ENCODE measurements at places on chromosomes 6 and 20.
A peak's percentile ranks its signal among the peaks of the same experiment; 100 is the strongest.

GRCh38 chr6:111211411-111212030 is 124.2 kb downstream of the SLC16A10 start:
- DNase-seq, result no peak

- no peak for DNase-seq
Measured at GRCh38 chr6:71168233-71168765, 120.3 kb upstream of the OGFRL1 start.

GRCh38 chr6:15875797-15876196 is 213.0 kb upstream of the DTNBP1 start:
- DNase-seq, result no peak

DNA sequence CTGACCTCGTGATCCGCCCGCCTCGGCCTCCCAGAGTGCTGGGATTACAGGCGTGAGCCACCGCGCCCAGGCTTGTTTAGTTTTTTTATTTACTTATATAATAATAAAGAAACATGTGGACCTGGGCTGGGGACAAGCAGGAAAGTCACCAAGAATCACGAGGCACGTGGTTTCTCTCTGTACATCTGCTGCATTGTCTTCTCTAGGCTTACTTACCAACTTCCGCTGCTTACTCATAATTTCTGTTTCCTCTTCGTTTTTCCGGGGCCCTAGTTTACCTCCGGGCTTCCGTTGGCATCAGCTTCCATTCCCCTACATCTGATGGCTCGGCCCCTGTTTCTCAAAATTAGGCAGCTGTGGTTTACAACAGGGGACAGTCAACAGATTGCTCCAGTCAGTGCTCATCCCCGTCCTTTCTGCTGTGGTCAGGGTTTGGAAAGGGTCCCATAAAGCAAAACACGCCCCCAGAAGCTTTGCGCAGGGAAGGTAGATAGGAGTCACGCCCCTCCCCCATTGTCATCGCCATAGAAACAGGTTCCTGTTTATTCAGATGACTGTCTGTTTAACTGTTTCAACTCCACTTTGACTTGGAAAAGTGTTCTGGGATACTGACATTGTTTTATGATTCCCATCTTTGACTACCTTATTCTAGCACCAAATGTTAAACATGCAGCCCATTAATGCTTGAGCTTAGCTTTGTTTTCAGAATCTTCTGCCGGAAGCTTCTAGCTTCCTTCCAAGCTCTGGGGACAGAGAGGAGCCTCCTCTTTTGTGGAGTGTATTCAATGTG is 31.9 kb upstream of the TXLNB start:
- DNase-seq, result peak; percentile 43

DNA sequence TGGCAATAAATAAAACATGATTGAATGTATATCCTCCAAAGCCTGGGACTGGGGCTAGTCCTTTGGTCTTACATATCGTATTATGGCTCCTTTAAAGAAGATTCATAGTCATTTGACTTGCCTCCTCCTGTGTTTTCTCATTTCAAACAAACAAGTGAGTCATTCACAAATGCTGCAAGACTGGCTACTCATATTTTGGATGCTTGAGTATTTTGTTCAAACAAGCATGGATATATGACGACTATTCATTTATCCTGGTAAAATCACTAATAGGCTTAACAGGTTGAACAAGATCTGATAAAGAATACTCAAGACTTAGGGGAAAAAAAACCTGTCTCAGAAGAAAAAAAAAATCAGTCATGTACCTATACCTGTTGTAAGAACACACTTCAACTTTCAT is 111.1 kb upstream of the CCDC28A start:
- no peak for DNase-seq

- no peak for DNase-seq
Measured at GRCh38 chr6:135289816-135290215, 108.7 kb downstream of the MYB start.

DNA sequence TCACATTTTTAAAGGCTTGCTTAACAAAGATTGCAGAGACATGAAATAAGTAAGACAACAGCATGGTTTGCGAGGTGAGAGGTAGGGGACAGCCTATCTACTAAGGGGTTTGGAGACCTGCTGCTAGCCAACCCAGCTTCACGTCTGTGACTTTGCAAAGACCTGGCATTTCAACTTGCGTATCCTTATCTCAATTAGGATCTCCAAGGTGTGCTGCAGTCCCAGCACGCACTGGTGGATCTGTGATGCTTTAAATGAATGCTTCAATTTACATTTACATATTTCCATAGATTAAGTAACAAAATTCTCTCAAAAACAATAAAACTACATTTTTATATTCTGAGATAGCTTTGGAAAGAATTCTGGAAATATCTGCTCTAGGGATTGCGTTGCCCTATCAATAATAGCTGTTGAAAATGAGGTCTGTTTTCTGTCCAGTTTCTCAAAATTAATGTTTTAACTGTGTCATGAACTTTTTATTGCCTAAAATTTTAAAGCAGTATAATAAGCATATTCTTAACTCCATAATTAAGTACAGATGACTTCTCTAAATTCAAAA is 124.4 kb upstream of the EDN1 start:
- no peak for DNase-seq

DNA sequence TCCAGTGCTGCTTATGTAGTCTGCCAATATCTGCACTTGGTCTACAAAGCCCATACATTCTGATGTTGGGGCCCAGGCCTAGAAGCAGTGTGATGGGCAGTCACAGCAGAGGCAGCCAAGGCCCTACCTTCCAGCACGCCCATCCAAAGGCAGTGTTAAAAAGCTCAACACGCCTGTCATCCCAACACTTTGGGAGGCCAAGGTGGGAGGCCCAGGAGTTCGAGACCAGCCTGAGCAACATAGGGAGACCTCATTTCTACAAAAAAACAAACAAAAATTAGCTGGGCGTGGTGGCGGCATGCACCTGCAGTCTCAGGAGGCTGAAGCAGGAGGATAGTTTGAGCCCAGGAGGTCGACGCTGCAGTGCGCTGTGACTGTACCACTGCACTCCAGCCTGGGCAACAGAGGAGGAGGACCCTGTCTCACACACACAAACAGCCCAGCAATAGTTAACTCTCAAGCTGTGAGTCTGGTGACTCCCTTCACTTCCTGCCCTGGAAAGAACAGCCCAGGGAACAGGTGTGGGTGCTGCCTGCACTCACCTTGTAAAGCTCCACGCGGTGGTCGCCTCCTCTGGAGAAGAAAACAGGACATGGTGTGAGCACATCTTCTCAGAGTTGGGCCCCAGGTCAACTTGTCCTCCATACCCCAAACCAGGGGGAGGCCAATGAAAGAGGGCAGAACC is 68.8 kb downstream of the PYGB start:
- no peak for DNase-seq

- no peak for DNase-seq
Measured at GRCh38 chr20:4728120-4728760, 6.5 kb downstream of the PRND start.

DNA sequence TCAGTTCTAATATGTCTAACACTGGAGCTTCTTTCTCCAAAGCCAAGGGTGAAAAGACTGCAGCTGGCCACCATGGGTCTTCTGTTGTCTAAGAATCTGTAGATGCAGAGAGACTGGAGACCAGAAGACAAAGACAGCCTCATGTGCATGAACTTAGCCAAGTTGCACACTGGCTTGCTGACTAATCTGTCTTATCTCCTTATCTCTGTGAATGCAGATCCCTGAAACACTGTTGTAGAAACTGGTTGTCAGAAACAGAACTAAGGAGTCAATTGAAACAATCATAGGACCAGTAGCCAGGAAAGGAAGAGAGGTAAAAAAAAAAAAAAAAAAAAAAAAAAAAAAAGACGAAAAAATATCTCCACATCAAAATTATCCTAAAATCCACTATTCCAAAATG is 109.7 kb downstream of the BFSP1 start:
- no peak for DNase-seq

DNA sequence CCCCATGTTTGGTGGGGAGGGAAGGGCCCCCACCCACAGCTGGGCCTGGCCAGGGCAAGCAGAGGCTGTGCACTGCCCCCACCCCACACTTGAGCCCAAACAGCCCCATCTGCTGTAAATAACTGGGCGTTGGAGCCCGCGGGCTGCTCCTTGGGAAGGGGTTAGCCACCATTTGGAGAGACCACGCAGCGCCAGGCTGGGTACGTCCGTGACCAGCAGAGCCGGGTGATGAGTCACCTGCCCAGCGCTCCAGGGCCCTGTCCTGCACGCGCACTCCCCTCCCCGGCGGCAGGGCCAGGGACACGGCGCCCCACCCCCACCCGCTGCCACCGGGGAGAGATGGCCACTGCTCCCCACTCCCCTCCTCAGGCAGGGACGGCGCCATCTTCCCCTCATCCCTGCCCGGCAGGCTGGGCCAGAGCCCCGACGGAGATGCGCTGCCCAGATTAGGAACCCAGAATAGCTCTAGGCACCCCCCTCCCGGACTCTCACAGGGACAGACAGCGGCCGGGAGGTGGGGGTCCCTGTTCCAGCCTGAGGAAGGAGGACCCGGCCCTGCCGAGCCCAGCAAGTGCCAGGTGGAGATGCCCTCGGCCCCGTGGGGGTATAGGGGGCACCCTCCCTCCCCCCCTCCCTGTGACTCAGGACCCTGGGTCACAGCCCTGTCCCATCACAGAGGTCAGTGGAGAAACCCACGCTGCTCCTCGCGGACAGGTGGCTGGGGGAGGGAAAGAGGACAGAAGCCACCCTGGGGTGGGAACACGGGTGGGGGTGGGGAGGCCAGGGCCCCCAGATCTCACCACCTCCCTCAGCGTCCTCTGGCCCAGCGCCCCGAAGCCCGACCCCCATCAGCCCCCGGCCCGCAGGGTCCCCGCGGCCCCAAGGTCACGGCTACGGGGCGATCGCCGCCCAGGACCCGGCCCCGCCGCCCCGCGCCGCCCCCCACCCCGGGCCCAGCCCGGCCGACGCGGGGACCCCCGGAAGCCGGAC is 642 bp downstream of the EEF1A2 start:
- DNase-seq, result no peak

DNA sequence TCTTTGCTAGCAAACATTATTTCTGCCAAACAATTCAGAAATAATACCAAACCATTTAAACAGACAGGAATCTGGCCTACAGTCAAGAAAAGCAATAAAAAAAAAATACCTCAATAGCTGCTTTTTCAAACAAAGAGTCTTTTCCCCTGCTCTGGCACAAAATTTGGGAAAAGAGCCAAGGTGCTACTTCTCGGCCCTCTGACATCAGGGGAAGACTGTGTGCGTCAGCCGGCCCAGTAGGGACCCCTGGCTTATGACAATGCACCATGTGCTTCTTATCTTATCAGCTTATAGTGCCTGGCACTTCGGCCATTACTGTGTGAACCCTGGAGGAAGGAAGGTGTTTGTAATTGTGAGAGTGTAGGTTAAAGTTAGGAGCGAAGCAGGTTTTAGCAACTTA is 89.4 kb downstream of the PDE10A start:
- DNase-seq, result no peak

DNA sequence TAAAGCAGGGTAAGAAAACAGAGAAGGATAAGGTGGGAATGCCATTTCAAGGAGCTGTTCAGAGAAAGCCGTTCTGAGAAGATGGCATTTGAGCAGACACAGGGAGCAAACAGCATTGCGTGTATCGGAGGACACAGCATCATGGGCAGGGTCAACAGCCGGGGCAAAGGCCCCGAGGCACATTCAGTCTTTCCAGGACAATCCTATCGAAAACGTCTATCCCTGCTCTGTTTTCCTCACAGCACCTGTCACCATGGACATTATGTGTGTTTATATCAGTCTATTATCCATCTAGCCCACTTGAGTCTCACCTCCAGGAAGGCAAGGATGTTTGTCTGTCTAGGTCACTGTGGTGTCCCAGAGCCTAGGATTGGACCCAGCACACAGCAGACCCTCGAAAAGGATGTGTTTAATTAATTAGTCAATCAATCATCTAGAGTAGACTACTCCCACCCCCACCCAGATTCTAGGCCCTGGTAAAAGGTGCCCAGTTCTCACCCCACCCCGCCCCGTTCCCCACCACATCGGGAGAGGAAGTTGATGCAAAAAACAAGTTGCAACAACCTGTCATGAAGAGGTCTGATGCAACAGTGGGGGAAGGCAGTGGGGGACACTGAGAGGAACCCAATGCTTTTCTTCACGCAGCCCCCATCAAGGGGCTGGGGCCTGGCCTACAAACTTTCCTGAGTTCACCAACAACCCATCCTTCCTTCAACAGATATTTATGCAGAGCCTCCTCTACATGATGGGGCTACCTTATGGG is 66.6 kb downstream of the PREX1 start:
- no peak for DNase-seq

DNA sequence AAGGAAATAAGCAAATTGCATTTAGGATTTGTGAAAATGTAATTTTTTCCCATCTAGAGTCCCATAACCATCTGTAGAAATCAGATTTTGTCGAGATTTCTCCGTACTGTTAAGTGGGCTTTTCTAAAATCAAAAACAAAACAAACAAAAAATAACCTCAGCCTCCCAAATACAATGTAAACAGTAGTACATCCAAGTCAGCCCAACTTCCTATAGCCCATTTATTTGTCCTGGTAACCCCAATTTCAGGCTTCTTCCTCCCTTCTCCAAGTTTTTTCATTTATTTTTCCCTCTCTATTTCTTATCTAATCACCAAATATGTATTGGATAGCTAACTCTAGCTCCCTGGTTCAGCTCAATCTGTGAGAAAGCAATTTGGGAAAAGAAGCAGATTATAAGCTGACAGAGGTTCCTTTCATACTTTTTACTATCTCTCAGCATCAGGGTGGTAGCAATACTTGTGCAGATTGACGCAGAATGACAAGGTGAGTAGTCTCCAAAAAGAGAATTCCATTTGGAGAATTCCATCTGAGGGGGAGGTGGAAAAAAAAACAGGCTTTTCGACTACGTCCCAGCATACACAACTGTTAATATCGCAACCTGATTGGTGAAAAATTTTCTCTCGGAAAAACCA is 132.6 kb upstream of the BTN3A2 start:
- DNase-seq, result no peak

GRCh38 chr6:50539447-50539846 is 173.9 kb upstream of the TFAP2D start:
- no peak for DNase-seq

GRCh38 chr20:62854121-62854520 is 7.5 kb downstream of the TCFL5 start:
- no peak for DNase-seq

- no peak for DNase-seq
Measured at GRCh38 chr20:1392443-1392692, 486 bp downstream of the FKBP1A start.

- no peak for DNase-seq
Measured at GRCh38 chr20:17645546-17646208, 36.4 kb downstream of the RRBP1 start.

DNA sequence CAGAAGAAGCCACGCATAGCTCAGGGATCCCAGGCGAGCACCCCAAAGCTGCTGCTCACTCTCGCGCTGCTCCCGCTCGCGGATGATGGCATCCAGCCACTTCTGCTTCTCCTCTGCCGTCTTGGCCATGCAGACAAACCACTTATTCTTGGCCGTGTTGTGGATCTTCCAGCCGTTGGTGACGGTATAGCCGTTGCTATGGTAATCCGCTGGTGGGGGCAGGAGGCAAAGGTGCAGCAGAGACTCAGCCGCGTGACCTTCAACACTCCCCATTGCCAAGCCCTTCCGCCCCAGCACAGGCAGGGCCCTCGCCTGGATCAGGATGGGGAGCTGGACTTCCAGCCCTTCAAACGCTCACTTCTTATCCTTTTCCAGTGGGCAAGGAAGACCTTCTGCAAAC is 136.9 kb downstream of the PREX1 start:
- DNase-seq, result no peak

GRCh38 chr20:18971121-18971520 is 157.5 kb downstream of the SCP2D1 start:
- no peak for DNase-seq

GRCh38 chr20:56004007-56004406 is 1.3 kb downstream of the CBLN4 start:
- no peak for DNase-seq

All from CMK (cell line).